Naive B cell (primary cell): ENCODE measurements at places on chromosomes 3 and 15.

DNA sequence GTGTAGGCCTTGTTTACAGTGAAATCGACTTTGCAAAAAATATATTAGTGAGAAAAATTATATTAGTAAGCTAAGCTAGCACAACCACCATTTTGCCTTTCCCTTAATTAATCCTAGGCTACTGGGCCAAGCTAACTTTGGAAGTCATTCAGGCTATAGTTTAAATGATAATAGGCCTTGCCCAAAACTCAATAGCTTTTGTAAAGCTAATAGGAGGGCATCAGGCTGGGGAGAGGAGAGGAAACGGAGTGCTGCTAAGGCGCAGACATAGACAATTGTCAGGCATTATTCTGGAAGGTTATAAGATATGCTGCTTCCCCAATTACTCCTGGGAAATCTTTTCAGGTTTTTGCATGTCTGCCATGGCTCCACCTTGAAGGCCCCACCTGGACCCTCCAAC is 1286.0 kb downstream of the NSUN3 start:
- no peak for DNase-seq

DNA sequence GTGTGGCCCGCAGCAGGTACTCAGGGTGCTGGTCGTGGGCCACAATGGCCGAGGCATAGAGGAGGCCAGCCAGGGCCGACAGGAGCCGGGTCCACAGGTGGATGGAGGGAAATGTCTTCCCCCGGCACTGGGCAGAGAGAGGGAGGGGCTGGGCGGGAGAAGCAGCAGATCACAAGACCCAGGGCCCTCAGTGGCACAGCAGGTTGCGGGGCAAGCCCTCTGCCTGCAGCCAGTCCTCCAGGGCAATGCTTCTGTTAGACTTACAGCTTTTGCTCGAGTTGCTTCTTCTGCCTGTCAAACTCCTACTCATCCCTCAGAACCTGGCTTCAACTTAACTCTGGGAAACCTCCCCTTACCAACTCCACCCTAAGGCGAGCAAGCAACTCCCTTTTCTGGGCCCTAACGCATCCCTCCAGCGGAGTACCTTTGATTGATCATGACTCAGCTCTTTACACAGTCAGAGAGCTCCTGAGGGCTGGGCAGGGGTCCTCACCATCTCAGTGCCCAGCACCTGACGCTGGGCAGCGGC is 16.0 kb downstream of the TMEM44 start:
- DNase-seq, result no peak

DNA sequence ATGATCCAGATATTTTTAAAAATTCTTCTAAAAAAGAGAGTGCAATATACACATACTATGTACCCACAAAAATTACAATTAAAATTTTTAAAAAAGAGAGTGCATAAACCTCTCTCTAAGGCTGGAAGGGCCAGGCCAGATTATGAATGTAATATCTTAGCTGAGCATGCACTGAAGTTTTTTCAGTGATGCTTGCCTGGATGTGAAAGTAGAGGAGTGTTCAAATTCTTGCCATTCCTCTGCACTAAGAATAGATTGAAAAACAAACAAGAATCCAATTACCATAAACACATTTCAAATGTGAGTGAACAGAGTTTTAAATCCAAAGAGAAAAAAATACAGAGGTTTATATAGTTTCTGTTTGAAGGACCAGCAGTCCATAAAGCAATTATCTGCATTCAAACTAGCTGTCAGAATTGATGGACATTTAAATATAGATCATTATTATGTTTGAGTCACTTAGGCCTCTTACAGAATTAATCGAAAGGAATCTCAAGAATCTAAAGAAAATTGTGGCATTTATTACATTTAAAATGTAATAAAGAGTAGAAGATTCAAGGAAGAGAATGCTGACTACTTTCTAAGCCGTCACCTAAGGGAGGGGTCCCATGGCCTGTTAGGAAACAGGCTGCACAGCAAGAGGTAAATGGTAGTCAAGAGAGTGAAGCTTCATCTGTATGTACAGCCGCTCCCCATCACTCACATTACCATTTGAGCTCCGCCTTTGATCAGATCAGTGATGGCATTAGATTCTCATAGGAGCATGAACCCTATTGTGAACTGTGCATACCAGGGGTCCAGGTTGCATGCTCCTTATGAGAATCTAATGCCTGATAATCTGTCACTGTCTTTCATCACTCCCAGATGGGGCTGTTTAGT is 159.3 kb upstream of the MDFIC2 start:
- no peak for DNase-seq

DNA sequence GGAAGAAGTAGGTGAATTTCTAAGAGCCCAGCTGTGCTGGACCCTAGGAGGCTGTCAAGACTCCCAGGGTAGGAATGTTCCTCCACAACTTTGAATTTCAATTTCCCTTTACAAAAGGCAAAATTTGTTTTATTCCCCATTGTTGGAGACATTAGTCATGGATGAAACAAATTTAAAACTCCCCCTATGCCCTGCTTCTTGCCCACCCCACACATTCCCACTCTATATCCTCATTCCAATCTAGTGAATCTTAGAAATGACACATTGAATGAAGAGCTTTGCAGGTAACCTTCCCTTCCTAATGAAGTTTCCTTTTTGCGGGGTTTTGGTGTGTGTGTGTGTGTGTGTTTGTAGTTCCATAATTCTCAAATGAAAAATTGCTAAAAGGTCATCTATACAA is 72.6 kb downstream of the CCNL1 start:
- DNase-seq, result no peak

GRCh38 chr3:24476871-24477656 is 17.6 kb downstream of the THRB start:
- DNase-seq, result no peak

GRCh38 chr3:87318617-87319021 is 42.2 kb upstream of the POU1F1 start:
- no peak for DNase-seq

- no peak for DNase-seq
Measured at GRCh38 chr3:179302111-179302510, 20.7 kb upstream of the ZNF639 start.

DNA sequence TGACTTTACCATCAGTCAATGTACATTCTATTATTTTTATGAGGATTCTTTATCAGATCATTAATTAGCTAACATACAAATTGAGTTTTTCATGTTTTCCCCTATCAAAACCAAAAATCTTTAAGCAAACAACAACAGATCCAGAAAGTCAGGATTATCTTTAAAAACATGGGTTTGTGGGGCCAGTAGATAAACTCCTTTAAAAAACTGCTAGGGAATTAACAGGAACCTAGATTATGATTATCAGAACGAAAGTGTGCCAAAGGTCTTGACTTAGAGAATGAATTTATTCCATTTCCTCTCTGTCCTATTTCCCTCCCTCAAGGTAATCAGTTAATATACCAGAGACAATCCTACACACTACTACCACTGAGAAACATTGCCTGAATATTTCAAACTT is 13.2 kb upstream of the CCDC13 start:
- DNase-seq, result no peak
